Mesenchymal stem cell (in vitro differentiated cells and primary cell): ENCODE measurements at places on chromosomes 2 and 18.

- peak; percentile 38 for DNase-seq
These were observed 27.5 kb upstream of the CAB39 start for GRCh38 chr2:230685178-230685577.

DNA sequence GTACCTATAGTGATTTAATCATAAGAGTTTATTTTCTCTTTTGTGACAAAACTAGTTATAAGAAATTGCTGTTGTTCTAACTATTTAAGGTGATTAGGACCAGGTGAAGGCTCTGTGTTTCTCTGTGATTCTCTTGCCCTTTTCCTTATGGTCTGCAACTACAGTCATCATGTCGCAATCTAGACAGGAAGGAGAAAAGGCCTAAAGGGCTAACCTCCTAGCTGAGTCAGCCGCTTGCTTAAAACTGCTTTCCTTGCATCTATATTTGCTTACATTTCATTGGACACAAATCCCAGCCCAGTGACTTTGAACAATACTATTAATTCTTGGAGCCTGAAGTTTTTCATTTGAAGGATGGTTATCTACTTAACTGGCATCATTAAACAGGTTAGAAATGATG lies 93.1 kb downstream of the PIK3C3 start:
- DNase-seq, result peak; percentile 91

DNA sequence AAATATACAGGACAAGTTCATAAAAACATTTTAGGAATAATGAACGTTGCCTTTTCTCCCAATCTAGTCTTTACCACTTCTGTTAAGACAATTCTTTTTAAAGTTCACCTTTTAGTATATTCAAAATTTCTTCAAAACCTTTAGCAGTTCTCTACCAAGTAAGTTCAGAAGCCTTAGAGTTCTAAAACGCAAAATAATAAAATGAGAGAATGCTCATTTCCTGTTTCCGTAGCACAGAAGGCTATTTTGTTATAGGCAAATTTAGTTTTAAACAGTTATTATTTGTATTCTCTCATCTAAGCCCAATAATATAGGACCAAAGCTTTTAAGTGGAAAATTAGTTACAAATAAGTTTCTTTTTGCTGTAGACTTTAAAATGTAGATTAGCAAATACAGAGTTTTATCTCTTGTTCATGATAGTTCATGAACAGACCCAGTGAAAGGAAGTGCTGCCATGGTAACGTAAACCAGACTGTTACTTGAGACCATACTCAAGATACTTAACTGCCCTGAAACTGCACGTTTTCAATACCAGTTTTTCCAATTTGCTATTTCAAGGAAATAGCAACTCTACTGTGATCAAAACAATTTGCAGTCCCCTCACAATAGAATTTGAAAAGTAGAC lies 173.1 kb upstream of the STON1 start:
- peak; percentile 80 for DNase-seq

DNA sequence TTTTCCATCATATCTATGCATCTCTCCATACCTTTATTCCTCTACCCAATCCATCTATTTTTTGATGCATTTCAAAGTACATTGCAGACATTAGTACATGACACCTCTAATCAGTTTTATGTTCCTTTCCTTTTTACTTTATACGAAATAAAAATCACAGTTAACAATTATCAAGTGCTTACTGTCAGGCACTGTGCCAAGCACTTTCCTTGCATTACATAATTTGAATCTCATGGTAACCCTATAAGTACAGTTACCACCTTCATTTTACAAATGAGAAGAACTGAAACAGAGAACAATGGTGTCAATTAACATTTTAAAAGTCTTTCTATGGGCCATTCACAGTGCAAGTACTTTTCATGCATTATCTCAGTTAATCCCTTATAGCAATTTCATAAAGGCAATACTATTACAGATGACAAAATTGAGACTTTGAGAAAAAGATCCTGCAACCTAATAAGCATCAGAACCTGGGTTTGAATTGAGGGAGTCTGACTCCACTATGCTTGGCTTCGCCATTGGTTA lies 544.4 kb upstream of the TNP1 start:
- no peak for DNase-seq

DNA sequence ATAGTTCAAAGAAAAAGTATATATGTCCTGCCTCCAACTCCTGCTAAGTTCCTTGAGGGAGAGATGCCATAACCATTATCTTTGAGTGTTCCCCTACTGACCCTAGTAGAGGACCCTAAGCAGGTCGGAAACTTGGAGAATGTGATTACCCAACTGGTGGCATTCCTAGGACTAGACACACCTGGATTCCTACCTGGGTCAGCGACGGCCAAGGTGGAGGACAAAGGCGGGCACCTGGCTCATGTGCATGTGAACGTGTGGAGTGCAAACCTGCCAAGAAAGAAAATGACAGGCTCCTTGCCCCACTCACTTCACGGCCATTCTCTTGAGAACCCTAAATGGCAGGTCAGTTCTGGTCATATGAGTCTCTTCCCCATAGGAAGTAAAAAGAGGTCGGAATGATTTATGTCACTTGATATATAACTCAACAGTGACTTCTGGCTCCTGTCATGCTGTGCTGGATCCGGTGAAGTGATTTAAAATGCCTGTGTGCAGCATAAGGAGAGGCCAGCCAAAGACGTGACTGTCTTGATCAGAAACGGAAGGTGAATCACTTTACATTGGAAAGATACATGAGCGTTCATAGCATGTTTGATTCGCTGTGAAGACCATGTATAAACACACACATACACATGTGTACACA lies 371.6 kb downstream of the EIPR1 start:
- no peak for DNase-seq

DNA sequence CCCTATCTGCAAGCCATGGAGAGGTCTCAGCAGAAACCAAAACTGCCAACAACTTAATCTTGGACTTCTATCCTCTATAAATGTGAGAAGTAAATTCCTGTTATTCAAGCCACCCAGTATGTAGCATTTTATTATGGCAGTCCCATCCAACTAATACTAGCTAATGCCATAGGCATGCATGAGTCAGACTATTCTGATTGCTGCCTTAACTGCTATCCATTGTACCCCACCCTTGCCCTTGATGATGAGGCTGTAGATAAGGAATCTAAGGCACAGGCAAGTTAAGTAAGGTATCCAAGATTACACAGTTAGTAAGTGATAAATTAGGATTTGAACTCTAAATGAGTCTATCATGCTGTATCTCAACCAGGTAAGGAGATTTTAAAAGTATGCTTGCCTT lies 223.0 kb downstream of the UBE2E3 start:
- peak; percentile 54 for DNase-seq

- no peak for DNase-seq
These were observed 44.5 kb downstream of the MAPRE2 start for GRCh38 chr18:35085450-35086380.

DNA sequence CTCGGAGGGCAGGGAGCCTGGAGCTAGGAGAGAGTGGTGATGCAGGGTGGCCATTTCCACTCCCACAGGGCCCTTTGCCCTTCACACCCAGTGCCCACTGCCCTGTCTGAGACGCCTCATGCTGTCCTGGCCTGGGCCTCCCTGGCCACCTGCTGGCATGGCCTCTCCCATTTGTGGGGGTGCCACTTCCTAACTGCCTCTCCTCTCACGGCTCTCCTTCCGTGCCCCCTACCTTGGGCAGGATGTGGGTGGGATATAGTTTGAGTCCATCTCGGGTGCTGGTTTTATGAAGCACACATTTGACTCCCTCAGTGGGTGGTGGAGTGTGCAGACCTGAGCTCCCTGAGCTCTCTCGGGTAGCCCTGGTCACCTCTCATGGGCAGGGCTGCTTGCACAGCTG lies 46.0 kb downstream of the DGKD start:
- no peak for DNase-seq

DNA sequence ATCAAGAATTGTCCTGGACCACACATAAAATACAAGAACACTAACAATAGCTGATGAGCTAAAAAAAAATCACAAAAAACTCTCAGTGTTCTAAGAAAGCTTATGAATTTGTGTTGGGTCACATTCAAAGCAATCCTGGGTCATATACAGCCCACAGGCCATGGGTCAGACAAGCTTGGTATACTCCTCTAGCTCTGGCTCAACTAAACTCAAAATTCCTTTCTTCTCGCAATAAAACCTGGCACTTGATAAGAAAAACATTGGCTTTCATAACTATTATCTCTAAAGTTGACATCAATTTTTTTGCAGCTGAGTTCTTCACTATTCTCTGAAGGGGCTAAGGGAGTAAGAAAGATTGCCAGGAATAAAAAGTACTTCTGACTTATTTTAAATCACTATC lies 38.3 kb downstream of the FBXO48 start:
- no peak for DNase-seq

DNA sequence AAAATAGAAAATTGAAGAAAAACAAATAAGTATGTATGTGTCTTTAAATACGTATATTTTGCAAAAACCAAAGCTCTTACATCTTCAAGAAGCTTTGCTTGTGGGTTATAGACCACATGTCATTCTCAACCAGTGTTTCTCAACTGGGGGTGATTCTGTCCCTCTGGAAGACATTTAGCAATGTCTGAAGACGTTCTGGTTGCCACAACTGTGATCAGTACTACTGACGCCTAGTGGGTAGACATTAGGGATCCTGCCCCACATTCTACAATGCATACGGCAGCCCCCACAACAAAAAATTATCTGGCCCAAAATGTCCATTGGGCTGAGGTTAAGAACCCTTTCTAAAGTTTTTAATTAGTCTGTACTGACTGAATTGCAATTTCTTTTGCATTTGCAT lies 48.4 kb downstream of the UNC50 start:
- no peak for DNase-seq

DNA sequence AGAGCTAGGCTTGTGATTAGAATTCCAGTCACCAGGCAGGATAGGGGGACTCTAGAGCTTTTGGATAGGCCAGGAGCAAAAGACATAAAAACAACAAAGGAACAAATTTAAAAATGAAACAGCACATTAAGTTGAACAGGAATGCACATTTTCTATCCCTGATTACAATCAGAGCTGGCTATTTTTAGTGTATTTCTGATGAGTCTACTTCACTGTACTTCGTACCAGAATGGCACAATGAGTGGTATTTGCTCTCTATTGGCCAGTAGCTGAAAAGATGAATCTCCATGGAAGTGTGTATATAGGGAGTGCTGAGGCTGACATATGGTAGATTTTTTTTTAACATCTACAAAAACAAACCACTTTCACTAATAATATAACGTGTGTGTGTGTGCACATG lies 34.2 kb upstream of the LRRTM1 start:
- DNase-seq, result no peak

GRCh38 chr18:79760881-79761280 lies 36.9 kb upstream of the KCNG2 start:
- no peak for DNase-seq

DNA sequence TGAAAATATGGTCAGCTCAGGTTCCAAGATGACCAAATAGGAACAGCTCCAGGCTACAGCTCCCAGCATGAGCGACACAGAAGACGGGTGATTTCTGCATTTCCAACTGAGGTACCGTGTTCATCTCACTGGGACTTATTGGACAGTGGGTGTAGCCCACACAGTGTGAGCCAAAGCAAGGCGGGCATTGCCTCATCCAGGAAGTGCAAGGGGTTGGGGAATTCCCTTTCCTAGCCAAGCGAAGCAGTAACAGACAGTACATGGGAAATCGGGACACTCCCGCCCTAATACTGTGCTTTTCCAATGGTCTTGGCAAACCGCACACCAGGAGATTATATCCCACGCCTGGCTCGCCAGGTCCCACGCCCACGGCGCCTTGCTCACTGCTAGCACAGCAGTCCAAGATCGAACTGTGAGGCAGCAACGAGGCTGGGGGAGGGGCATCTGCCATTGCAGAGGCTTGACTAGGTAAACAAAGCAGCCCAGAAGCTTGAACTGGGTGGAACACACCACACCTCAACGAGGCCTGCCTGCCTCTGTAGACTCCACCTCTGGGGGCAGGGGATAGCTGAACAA lies 57.5 kb downstream of the WDPCP start:
- DNase-seq, result no peak

- no peak for DNase-seq
These were observed at the start of gene HOXD9 for GRCh38 chr2:176122683-176123410. TSS of gene HOXD9 (plus strand) at chr2:176122719. CDS start at chr2:176122769, 50 bp downstream.

GRCh38 chr18:12477606-12478005 lies 69.9 kb downstream of the PRELID3A start:
- DNase-seq, result no peak

GRCh38 chr2:74131901-74132300 lies 15.8 kb downstream of the BOLA3 start:
- no peak for DNase-seq

GRCh38 chr2:9219027-9219445 lies 12.4 kb downstream of the ASAP2 start:
- peak; percentile 71 for DNase-seq

DNA sequence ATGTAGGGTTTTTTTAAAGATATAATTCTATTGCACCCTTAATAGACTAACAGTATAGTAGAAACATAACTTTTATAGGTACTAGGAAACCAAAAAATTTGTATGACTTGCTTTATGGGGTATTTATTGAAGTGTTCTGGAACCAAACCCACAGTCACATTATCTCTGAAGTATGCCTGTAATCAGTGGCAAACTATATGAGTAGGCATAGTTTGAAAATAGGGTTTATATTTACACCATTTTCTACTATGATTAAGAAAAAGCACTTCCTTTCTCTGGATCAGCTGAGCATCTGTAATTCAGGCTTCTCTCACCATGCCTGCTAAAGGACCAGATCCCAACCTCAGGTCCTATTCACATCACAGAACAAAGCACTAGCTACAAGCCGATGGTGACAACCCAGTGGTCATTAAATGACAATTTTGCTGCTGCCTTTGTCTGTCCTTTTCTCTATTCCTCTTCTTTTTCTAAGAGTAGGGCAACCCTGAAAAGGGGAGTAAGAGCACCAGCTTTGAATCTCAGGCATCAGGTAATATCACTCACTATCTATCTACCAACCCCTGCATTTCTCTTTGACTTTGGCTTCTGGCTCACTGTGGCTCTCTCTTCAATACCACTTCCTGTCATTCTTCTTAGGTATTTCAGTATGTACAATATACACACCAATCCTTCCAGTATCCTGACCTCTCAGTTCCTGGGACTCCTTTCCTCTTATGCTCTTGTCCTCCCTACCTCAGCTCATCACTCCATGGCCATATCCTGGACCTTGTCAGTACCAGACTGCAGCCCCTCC lies 14.4 kb downstream of the NEMP2 start:
- DNase-seq, result no peak

GRCh38 chr2:226798422-226799210 lies 1.0 kb downstream of the IRS1 start:
- DNase-seq, result peak; percentile 69

DNA sequence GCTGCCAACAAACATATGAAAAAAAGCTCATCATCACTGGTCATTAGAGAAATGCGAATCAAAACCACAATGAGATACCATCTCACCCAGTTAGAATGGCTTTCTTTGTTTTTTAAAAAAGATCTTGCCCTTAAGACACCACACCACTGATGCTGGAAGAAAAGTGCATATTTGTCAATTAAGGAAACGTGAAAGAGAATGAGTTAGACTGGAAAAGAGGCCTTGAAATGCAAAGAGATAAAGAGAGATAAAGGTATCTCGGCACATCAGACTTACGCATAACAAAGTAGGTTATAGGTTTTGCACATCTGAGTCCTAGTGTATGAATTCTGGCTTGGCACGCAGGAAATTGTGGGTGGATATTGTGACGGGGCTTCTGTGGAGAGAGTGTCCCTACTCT lies 149.5 kb downstream of the MTX2 start:
- DNase-seq, result no peak
